ENCODE measurements at places on chromosomes 2 and 18. TPM values are rescaled to one million over a fixed set of nuclear protein-coding genes. Genes with fewer than 3 reads are reported as not detected.

GRCh38 chr2:177147093-177147694, 65.4 kb upstream of the HNRNPA3 start:
- peak; percentile 56 for DNase-seq

GRCh38 chr2:127622561-127623387, 23.2 kb upstream of the GPR17 start:
- no peak for DNase-seq

DNA sequence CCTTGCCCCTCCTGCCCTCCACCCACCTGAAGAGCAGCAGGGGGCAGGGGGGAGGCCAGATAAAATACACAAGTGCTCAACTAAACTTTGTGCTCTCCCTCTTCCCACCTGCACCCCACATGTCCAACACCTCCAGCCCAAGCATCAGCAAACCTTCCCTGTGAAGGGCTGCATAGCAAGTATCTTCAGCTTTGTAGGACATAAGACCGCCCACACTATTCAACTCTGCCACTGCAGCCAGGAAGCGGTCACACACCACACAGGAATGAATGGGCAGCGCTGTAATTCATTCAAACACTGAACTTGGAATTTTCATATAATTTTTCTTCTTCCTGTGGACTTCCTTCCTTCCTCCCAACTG, 27.5 kb downstream of the TFCP2L1 start:
- no peak for DNase-seq

- DNase-seq: no peak
Observed at GRCh38 chr2:37676274-37676673, 4.8 kb upstream of the CDC42EP3 start.

- no peak for DNase-seq
Observed at GRCh38 chr18:55557211-55557610, 30.8 kb downstream of the TCF4 start.

DNA sequence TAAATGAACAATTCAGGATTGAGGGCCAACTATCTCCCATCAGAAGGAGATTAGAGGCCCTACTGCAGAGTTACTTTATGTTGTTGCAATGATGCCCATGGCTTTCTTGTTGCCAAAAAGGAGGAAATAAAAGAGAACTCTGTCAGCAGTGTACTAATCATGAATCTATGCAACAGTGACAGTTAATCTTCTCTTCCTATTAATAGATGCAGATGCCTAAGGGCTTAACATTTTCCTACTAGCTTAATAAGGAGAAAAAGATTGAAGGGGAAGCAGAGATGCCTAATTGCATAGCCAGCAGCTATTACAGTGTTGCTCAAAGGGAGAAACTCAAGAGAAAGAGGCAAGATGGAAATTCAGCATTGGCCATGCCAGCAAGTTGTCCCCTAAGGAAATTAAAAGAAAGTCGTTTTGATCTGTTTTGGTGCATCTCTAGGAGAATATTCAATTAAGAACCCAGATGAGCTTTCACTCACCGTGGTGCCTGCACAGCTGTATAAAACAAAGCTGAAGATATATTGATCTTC, 107.1 kb upstream of the KCNJ3 start:
- no peak for DNase-seq

DNA sequence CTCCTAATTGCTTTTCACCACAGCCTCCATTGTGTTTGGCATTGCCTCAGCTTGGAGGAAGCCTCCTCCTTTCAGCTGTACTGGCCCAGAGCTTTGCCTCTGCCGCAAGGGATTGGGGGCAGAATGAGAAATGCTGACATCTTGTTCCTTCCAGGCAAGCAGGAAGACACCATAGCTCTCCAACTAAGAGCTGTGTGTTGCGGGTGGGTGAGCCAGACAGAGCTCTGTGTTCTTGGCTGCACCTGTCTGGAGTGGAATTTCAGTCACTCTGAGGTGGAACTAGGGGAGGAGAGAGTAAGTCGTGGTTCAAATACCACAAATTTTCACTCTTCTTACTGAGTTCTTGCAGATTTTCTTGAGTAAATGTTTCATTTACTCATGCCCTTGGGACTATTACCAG, 36.6 kb upstream of the KCNF1 start:
- no peak for DNase-seq

GRCh38 chr2:112183327-112184025, 45.3 kb downstream of the FBLN7 start:
- DNase-seq: no peak

DNA sequence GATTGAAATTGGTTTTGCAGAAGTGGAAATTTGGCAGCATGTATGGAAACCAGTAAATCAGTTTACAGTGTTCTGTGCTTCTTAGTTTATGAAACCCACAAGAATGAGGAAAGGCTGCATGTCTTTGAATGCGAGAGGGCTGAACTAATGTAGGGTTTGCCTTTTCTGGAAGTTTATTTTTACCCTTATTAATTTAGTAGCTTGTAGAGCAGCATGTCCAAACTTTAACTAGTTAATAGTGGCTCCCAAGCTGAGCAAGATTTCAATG, 50.4 kb downstream of the LDLRAD4 start:
- no peak for DNase-seq

GRCh38 chr18:59767732-59768131, 70.5 kb upstream of the CCBE1 start:
- DNase-seq: no peak

GRCh38 chr18:13266218-13267100, 47.9 kb downstream of the LDLRAD4 start:
- DNase-seq: no peak

DNA sequence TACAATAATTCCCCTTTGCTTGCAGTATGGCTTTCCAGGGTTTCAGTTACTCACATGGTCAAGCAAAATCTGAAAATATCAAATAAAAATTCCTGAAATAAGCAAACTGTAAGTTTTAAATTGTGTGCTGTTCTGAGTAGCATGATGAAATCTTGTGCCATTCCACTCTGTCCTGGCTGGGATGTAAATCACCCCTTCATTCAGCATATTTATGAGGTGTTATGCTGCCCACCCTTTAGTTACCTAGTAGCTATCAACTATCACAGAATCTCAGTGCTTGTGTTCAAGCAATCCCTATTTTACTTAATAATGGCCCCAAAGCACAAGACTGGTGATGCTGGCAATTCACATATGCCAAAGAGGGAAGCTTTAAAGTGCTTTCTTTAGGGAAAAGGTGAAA, 867.7 kb upstream of the NRXN1 start:
- no peak for DNase-seq

DNA sequence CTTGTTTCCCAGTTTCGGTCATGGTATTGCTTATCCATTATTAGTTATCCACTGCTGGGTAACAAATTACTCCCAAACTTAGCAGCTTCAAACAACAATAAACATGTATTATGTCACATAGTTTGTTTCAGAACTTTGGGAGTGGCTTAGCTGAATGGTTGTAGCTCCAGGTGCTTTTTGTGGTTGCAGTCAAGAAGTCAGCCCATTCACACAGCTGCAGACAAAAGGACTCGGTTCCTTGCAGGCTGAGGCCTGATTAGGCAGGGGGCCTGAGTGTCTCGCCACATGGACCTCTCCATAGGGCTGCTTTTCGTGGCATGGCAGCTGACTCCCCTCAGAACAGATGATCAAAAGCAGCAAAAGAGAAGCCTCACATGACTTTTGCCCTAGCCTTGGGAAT, 58.2 kb upstream of the ITGA4 start:
- no peak for DNase-seq

Gene SP110
- polyA plus RNA-seq: 37.1 TPM

Gene C2orf15
- 8.1 TPM for polyA plus RNA-seq

Gene RAB27B
- polyA plus RNA-seq: 12.0 TPM

Gene CLIP4
- 6.8 TPM for polyA plus RNA-seq

Measured in right lung (tissue), 10 donors.